ENCODE measurements at places on chromosomes 3 and 15. TPM values are rescaled to one million over a fixed set of nuclear protein-coding genes. Genes with fewer than 3 reads are reported as not detected.

Gene MEIS2
- total RNA-seq = 12.9 TPM

Gene RLBP1
- total RNA-seq = not detected

DNA sequence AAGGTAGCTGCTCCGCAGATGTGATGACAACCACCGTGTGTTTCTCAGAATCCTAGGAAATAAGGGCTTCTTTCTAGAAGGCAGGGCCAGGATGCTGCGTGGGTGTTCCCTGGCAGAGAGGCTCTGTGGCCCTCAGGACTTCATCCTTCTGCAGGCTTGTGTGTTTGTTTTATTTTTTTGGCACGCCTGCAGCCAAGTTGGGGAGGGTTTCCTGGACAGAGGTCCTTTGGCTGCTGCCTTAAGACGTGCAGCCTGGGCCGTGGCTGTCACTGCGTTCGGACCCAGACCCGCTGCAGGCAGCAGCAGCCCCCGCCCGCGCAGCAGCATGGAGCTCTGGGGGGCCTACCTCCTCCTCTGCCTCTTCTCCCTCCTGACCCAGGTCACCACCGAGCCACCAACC lies at the start of gene CLEC3B:
TSS of gene CLEC3B (plus strand) at position 266 of the 400 bp plus-strand sequence. CDS start at position 326, 60 bp downstream.
- DNase-seq = peak; percentile 78

GRCh38 chr15:55824857-55825613 lies 82.1 kb upstream of the PRTG start:
- DNase-seq = no peak

DNA sequence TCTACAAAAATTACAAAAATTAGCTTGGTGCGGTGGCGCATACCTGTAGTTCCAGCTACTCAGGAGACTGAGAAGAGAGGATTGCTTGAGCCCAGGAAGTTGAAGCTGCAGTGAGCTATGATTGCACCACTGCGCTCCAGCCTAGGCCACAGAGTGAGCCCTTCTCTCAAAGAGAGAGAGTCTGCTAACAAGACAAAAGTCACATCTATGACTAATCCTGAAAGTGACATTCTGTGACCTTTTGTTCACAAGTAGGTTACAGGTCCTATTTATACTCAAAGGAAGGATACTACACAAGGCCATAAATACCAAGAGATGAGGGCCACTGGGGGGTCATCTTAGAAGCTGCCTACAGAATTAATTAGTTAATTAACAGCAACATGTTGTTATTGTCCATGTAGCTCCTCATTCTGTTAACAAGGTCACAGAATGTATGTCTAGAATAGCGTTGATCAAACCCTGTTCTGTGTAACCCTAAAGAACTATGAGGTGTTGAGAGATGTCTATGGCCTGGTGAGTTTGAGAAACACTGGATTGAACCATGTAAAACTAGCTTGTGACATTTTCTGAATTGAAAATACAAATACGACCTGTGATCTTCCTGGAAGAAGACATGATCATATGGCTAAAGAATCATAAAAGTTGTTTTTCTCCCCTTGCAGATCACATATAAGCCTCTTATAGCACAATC lies 97.0 kb downstream of the SAMMSON start:
- no peak for DNase-seq

DNA sequence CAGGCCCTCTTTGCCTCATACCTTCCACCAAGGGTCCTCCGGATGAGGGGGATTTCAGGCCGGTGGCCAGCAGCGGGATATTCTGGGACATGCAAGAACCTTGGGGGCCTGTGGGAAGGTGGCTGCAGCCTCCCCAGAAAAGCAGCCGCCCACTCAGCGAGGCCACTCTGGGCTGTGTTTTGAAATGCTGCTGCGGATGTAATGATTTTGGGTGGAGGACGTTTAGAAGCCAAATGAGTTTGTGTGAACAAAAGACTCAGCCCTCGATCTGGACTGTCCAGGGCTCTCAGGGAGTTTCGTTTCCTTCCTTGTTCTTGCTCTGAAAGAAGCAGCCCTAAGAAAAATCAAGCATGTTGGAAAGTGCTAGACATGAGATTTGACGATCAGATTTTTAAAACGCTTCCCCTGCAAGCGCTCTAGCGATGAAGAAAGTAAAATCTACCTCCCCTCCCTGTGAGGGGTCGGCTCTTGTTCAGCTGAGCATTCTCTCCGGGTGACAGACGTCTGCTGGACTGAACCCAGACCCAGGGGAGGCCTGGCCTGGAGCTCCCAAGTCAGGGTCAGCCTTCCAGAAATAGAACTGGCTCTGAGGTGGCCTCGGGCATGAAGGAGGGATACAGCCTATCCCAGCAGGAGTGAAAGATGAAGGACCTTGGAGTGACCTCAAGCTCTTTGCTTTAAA lies 12.9 kb downstream of the HEG1 start:
- peak; percentile 71 for DNase-seq

Gene FANCD2OS
- not detected for total RNA-seq

Gene KLF15
- total RNA-seq = 5.6 TPM

DNA sequence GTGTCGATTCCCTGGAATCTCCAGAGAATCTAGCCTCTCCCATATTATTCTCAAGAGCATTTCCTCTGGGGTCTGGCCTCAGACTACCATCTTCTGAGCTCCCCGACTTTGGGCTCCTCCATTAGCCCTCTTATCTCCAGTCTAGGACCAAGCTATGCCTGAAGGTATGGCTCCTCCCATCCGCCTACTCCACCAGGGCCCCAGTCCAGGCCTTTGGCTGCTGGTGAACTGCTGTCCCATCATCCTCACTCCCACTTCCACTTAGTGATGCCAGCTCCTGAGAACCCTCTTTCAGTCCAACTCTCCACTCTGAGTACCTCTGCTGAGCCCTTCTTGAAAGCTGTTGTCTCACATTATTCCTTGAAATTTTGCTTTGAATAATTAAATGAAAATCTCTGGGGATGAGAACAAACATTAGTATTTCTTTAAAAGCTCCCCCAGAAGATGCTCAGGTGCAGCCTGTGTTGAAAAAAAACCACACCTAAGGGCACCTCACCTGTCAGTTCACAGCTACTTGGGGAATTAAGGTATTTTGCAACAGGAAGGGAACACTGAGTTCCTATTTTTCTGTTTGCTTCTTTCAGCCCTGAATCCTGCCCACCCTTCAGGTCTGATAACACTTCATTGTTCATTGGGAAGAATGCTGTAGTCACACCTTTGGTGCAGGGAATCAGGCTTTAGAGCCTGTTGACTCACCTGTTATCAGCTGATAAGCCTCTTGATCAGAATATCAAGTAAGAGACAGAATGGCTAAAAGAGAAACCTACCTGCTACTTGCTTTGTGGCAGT lies 9.5 kb downstream of the CLDN18 start:
- DNase-seq = no peak

Gene C3orf22
- not detected for total RNA-seq

Gene TRPM1
- total RNA-seq = 1.9 TPM

Gene AGBL1
- total RNA-seq = not detected

- DNase-seq = no peak
Measured at GRCh38 chr3:129010310-129010956, 9.3 kb downstream of the EFCC1 start.

- DNase-seq = no peak
Measured at GRCh38 chr3:155895379-155895900, 25.0 kb downstream of the GMPS start.

Gene EOGT
- total RNA-seq = 56.6 TPM

Gene C3orf49
- total RNA-seq = not detected

DNA sequence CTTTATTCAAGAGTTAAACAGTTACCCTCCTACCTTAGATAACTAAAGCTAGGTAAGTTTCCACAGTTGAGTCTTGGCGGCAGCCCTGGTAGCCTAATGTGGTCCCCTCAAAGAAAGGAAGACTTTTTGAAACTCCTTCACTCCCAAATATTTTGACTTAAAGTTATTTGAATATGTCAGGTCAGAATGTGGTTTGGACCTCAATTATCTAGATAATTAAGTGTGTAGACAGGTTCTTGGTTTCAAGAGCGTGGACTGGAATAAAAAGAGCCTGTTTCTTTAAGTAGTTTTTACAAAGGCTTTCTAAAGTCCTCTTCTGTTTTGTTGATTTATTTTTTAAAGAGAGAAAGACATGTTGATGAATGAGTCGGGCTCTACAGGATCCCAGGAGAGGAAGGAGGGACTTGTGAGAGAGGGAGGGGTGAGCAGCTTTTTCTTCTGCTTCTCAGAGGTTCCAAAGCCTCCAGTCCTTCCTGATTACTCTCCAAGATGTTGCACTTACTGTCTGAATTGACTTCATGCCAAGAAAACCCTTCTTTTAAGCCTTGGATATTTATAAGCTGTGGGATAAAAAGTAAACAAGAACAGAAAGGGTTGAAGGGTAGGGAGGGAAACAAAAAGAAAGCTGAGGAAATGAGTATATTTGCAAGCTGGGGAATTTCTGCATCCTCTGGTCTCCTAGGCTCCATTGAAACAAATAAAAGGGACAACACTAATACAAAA lies 457.4 kb downstream of the IGSF11 start:
- no peak for DNase-seq

- DNase-seq = peak; percentile 53
Measured at GRCh38 chr15:92655178-92655995, at the start of gene FAM174B. Gene FAM174B, minus strand, starts transcription at chr15:92655775.

Gene GOLGA8J
- total RNA-seq = not detected

DNA sequence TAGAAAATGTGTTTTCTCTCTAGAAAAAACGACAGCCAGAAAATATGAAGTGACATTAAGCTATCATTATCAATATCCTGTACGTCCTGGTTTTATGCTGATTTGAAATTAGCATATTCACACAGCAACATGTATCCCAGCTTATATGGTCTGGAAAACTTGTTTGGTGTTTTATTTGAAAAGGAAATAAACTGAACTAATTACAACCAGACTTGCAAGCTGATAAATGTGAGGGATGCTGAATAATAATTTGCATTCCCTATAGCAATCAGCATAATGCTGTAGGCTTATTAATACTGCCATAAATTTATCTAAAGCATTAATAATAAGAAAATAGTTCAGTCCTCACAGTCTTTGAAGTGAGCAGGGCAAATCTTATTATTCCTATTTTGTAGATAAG lies 336.9 kb upstream of the UMPS start:
- no peak for DNase-seq

GRCh38 chr3:15470261-15470660 lies 42.9 kb downstream of the EAF1 start:
- DNase-seq = no peak

Gene QTRT2
- 33.2 TPM for total RNA-seq

DNA sequence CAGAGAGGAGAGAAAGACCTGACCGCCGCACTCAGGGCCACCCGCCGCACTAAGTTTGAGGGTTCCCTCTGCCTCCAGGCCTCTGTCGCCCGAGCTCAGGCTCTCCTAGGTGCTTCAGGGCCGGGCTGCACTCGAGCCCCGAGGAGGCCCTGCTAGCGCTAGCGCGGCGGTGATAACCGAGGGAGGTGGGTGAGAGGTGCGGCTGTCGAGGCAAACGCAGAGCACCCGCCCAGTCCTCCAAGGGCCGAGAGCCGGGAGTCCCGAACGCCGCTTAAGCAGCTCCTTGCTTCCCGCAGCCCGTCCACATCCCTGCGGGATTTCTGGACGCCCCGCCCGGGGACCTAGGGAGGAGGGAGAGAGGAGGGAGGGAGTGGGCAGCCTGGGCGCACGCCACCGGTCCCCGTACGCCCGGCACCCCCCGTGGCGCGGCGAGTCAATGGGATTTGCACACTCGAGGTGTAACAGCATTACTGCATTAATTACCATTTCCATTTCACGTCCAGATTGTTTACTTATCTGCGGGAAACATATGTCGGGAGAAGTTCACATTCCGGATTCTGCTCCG lies 6.8 kb downstream of the SOX14 start:
- DNase-seq = no peak

GRCh38 chr15:88835646-88836045 lies 32.4 kb downstream of the ACAN start:
- DNase-seq = no peak

GRCh38 chr15:64398575-64398974 lies 10.9 kb downstream of the TRIP4 start:
- no peak for DNase-seq

Gene MESP1
- 0.14 TPM for total RNA-seq

DNA sequence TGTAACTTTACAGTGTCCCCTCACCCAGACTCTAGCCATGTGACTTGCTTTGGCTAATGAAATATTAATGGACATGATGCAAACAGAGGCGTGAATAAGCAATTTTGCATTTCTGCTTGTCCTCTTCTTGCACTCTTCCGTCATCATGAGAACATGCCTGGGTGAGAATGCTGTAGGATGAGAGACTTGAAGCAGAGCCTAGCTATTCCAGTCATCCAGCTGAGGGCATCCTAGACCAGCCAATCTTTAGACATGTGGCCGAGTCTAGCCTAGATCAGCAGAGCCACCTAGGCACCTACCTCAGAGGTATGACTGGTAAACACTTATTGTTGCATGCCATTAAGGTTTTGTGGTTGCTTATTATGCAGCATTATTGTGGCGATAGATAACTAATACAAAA lies 450.5 kb upstream of the AZI2 start:
- peak; percentile 2 for DNase-seq

DNA sequence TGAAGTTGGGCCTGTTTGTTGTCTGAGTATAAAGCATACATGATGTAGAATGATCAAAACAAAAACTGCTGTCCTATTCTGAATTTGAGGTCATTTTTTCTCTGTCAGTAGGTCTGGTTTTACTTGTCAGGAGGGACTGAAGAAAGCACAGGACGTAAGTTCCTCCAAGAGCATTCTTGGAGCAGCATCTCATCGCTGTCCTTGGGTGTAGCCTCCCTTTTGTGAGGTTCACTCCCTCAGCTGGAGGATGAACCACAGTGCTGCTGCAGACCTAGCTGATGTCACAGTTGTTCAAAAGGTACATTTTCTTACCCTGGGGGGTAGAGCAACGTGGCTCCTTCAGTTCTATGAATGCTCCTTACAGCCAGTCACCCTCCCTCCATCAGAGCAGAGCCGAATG lies 490.0 kb upstream of the TBL1XR1 start:
- no peak for DNase-seq

Gene TCF12
- 111 TPM for total RNA-seq

Gene GOLGA6D
- not detected for total RNA-seq

DNA sequence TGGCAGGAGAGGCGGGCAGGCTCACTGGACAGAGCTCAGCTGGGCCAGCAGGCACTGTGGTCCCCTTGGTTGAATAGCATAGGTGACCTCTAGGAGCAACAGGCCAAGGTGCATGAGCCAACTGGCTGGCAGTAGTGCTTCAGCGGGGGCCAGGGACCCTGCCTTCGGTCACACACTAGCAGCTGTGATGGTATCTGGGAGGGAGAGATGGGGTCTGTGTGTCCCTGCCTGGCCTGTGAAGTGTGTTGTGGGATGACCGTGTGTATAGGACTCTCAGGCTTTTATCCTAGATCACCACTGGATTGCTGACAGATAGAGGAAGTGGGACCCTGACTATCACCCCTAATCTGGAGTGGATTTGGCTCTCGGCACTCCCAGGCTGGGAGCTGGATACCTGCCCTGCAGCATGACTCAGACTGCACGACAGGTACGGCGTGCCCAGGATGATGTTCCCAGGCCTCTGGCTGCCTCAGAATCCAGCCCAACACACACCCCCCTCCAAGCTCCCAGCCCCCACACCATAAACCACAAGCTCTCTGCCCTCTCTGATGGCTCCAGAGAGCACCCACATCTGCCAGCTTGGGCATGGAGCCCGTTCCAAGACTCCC lies 7.8 kb downstream of the RPS17 start:
- DNase-seq = no peak

Gene CHRNA7
- total RNA-seq = 0.79 TPM

GRCh38 chr3:55569033-55569599 lies 82.0 kb upstream of the WNT5A start:
- DNase-seq = no peak
